ENCODE measurements at places on chromosomes 3 and 15. TPM values are rescaled to one million over a fixed set of nuclear protein-coding genes. Genes with fewer than 3 reads are reported as not detected.

MELTF gene
- 47.6 TPM for total RNA-seq

CIDEC gene
- not detected for total RNA-seq

MESP2 gene
- total RNA-seq, result 0.20 TPM

CD276 gene
- total RNA-seq, result 75.4 TPM

GUCA1C gene
- not detected for total RNA-seq

HCLS1 gene
- total RNA-seq, result 1.6 TPM

DET1 gene
- total RNA-seq, result 2.5 TPM

GOLGA6D gene
- total RNA-seq, result 0.12 TPM

SEMA3G gene
- total RNA-seq, result 4.2 TPM

DNA sequence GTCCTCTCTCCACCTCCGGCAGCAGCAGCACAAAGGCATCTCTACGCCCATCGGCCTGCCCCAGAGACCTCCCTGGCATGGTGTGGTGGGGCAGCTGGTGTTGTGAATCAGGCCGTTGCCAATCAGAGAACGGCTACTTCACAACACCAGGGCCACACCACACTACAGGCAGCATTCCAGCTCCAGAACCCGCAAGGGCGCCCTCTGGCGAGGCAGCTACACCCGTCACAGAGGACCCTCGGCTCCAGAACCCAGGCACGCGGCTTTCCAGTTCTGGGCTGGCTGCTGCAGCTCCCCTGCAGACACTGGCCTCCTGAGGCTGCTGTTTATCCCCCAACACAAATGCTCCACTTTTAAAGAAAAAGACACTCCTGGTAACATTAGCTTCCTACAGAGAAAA is 127.5 kb upstream of the TOPAZ1 start:
- DNase-seq, result peak; percentile 42

- no peak for DNase-seq
Observed at GRCh38 chr15:97023488-97023844, 693.0 kb downstream of the NR2F2 start.

GRCh38 chr15:97968380-97968779 is 7.9 kb downstream of the ARRDC4 start:
- DNase-seq, result no peak

- DNase-seq, result no peak
Observed at GRCh38 chr3:44469914-44470313, 7.6 kb downstream of the ZNF445 start.

GRCh38 chr3:176970770-176971169 is 226.5 kb downstream of the TBL1XR1 start:
- DNase-seq, result no peak

DNA sequence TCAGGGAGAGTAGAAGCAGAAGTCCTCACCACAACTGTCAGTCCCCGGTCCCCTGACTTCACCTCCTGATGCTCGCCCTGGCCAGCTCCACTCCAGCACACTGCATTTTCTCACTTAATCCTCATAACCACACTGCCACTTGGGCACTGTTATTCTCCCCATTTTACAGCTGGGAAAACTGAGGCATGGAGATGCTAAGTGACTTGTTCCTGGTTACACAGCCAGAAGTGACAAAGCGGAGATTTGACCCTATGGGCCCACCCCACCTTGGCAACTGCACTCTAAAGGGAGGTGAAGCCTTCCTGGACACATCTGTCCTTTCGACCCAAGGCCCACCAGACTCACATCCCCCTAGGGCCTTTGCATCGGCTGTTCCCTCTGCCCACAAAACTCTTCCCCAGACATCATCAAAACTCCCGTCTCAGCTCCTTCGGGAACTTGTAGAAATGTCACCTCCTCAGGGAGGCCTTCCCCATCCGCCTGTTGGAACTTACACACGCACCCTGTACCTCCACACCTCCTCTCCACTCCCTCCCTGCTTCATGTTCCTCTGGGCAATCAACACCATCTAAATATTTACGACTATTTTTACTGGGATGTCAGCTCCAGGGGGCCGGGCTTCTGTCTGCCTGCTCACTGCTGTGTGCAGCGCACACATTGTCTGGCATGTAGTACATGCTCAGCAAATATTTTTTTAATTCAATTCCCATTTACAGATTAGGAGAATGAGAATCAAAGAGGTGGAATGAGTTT is 3.1 kb downstream of the GRIP2 start:
- DNase-seq, result no peak

DNA sequence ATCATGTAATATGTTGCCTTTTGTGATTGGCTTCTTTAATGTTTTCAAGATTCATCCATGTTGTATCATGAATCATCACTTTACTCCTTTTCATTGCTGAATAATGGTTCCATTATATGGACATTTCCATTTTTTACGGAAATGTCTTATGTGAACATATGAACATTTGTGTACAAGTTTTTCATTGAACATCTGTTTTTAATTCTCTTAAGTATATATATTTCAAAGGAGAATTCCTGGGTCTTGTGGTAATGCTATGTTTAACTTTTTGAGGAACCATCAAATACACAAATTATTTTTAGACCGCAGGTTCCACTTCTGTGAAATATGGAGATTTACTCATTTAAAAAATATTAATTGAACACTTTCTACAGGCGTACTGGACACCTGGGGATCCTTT is 85.7 kb downstream of the ARIH1 start:
- no peak for DNase-seq

DNA sequence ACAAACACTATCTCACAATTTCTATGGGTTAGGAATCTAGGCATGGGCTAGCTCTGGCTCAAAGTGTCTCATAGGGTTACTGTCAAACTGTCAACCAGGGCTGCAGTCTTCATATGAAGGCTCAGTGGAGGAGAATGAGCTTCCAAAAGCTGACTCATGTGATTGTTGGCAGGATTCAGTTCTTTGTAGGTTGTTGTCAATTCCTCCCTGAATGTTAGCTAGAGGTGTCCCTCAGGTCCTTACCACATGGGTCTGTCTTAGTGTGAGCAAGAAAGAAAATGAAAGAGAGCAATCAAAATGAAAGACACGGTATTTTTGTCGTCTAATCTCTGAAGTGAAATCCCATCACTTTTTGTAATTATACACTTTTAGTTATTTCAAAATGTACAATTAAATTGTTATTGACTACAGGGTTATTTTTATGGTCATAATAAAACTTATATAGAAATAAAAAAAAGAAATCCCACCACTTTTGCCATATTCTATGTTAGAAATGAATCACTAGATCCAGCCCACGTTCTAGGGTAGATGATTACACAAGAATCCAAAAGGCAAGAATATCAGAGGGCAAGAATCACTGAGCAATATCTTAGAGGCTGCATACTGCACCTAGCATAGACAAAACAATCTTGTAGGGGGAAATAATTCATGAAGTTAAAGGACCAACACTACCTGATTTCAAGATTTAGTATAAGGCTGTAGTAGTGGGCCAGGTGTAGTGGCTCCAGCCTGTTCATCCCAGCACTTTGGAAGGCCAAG is 8.4 kb downstream of the ACSBG1 start:
- DNase-seq, result no peak

DNA sequence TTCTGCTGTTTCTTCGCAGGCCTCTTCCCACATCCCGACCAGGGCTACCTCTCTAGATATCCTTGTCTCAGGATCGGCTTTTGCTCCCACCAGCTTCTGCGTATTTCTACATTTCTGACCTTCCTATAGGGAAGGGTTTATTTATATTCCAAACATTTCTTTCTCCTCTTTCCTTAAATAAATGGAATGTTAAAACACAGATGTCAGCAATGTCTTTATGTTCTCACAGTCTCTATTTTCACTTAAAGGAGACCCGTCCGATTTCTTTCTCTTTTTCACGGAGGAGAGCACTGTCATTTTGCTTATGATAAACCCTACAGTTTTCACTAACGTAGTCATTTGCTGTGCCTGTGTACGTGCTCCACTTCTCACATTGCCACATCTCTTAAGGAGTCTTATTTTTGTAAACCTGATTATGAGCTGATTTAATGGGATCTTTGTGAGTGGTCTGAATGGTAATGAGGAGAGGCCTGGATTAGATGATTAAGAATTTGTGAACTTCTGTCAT is 630 bp downstream of the KIF15 start:
- DNase-seq, result no peak

DNA sequence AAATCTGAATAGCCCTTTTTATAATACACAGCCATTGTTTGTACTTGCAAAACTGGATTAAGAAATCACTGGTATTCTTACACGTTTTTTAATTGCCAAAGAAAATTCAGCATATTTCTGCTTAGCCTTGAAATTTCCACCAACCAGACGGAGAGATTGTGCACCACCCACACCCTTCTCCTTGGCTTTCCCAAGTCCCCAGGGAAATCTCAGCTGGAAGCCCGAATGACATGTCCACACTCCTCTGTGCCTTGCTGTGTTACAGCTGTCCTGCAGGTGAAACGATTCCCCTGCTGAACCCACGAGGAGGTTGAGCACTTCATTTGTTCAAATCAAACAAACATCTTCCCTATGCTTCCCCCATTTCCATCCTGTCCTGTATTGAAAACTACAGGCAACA is 49.6 kb upstream of the PPARG start:
- DNase-seq, result no peak

- DNase-seq, result no peak
Observed at GRCh38 chr15:83993591-83993990, 242.0 kb upstream of the GOLGA6L4 start.

GRCh38 chr15:41585127-41586047 is 26.4 kb downstream of the TYRO3 start:
- no peak for DNase-seq

DNA sequence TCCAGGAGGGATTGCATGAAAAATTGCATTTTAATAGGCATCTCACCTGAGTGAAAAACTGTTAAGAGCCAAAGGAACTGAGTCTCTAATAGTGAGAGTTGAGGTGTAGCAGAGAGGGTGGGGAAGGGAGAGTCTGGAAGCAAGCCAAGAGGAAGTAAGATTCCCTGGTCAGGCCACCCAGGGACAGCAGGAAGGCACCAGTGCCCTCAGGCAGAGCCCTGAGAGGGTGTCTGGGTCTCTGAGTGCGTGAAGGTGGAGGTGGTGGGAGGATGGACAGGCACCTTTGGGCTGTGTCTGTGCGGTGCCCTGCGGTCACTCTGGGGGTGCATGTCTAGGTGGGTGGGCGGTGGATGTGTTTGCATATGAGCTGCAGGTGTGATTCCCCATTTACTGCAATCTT is 300.4 kb upstream of the ROPN1 start:
- DNase-seq, result no peak

- DNase-seq, result peak; percentile 7
Observed at GRCh38 chr3:45915518-45916231, 27.6 kb upstream of the CXCR6 start.

GRCh38 chr3:8767256-8767666 is 2.2 kb downstream of the OXTR start:
- no peak for DNase-seq

- DNase-seq, result peak; percentile 24
Observed at GRCh38 chr15:23467110-23467600, 20.1 kb upstream of the GOLGA6L2 start.

GRCh38 chr3:45981346-45982074 is 14.1 kb downstream of the FYCO1 start:
- DNase-seq, result no peak

DNA sequence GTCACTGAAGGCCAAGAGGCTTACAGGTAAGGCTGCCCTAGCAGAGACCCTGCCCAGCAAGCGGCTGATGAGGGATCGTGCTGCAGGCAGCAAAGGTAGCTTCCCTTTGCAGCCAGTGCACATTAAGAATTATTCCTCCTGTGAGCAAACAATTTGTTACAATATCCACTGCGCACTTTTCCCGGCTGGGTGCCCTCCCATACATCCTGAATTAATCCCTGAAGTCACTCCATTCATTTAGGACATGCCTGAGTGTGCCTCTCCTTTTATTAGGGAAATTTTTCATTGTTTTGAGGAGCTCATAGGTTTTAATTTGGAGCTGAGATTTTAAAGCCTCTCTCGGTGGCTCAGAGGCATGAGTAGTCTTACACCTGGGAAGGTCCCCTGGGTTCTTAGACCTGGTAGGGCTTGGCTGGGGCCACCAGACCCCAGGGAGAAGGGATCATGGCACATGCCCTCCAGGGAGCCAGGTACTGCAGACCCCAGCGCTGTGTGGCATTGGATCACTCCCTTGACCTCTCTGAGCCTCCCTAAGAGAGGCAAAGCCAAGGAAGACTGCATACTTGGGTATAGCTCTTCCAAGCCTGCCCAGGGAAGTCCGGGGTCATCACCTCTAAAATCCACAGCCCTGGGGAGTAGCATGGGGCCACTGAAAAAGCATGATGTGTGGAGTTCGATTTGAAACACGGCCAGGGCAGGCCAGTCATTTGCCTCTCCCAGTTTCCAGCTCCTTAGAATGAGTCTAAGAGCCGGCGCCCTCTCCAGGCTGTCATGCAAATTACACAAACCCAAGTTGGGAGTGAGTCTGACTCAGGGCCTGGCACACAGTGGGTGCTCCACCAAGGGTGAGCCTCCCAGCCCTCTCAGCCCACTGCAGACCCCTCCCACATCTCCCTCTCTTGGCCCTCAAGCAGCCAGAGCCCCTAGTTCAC is 151.9 kb upstream of the LINGO1 start:
- DNase-seq, result peak; percentile 23

DNA sequence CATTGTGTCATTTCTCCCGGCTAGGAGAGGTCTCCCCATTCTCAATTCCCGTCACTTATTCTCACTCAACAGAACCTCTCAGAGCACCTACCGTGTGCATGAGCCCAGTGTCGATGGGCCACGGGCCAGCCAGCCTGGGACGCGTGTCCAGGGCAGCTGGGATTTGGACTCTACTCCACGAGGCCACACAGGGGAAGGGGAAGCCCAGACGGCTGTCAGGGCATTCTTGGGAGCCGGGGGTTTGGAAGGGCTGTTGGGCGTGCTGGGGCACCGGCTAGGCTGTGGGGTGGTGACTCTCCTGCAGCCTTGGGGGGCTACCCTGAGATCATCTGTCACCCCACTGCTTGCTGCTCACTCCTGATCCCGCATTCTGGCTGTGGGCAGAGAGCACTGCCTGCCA is 41.7 kb upstream of the PCSK6 start:
- no peak for DNase-seq

- DNase-seq, result no peak
Observed at GRCh38 chr15:99918072-99918471, 184.8 kb upstream of the LYSMD4 start.

DNA sequence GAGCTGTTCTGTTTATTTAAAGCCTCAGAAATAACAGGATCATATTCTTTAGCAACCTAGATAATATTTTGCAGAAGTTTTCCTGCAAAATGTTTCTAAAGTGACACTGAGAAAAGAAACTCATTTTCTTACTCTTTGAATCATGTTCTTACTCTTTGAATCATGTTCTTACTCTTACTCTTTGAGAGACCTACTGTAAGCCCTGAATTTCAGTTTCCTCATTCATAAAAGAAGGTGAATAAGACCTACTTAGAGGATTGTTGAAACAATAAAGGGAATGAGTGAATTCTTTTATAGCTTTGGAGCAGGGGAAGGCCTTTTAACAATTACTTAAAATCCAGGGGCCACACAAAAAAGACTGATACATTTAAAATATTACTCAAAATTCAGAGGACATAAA is 221.7 kb upstream of the CMC1 start:
- DNase-seq, result no peak
